MM.1S (cell line): ENCODE measurements at places on chromosomes 3 and 15.

DNA sequence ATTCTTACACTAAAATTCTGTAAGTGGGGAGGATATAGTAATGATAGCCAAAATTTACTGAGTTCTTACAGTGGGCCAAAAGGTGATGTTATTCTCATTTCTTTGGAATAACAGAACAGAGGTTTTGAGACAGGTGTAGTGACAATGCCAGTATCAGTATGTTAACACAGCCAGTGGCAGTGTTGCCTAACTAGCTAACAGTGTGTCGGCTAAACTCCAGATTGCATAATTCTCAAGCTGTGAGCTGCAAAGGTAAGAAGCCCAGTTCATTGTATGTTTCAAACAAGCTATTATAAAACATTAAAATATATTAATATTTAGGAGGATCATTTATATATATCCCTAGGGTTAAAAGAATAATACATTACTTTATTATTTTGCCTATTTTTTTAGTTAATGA, 920 bp downstream of the SLC15A2 start:
- DNase-seq = no peak

DNA sequence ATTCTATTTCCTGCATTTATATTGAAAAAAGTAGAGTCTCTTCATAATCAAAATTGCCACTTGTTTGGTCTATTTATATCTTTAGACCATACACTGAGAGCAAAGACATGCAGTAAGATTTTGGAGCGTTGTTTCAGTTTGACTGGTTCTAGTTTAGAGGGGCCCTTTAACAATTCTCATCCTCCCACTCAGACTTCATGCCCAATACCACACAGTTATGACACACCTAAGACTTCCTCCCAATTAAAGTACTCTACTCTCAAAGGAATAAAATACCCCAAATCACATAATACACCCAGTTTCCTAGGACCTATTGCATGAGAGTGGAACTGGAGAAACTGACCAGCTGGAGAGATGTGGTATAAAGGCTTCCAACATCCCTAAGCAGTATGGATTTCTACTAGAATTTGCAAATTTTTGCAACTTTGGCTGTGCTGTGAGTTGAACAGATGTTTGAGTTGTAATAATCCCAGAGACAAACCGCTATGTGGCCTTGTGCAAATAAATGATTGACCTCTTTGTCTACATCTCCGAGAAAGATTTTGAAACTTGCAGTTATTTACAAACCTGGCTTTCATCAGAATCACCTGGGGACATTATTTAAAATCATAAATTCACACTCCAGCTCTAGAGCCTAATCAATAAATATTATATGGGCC, 170.0 kb upstream of the ROBO2 start:
- DNase-seq = no peak

GRCh38 chr15:42154212-42154941, 2.1 kb downstream of the PLA2G4F start:
- DNase-seq = no peak

GRCh38 chr3:79517766-79518413, 249.9 kb downstream of the ROBO1 start:
- no peak for DNase-seq

- no peak for DNase-seq
Observed at GRCh38 chr3:71956716-71957115, 171.8 kb upstream of the PROK2 start.

DNA sequence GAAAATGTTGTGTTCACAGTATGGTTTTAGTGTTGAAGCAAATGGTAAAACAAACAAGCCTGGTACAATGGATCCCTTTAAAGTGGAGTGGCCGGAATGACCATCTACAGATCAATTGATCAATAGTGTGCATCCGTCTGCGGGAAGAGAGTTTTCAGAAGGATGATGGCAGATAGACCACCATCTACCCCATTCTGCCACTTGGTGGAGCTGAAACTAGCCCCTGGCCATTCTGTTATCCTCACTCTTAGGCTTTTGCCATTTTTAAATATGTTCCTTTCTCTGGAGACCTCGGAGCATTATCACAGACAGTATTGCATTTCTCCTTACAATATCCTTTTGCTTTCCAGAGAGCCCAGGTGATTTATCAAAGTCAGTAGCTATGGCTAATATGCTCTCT, 258.9 kb upstream of the CFAP20DC start:
- no peak for DNase-seq

- DNase-seq = no peak
Observed at GRCh38 chr15:29774900-29775299, 47.4 kb downstream of the TJP1 start.

DNA sequence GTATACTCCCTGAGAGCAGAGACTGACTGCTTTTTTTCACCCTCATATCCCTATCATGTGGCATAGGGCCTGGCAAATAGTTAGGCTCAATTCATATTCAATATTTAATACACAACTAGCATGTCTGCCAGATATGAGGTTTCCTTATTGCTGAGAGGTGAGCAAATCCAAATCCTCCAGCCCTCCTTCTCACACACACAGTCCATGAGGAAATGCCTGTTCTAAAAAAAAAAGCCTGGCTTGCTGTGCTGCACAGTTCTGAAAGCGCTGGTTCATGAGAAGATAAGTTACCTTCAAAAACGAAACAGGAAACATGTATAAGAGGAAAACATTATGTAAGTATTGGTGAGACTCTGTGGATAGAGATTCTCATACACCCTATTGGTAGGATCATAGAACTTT, 15.5 kb upstream of the ACAP2 start:
- peak; percentile 89 for DNase-seq

- DNase-seq = no peak
Observed at GRCh38 chr3:142064454-142064853, 84.9 kb downstream of the TFDP2 start.

- peak; percentile 56 for DNase-seq
Observed at GRCh38 chr3:112814266-112814665, 32.4 kb downstream of the CD200R1L start.

DNA sequence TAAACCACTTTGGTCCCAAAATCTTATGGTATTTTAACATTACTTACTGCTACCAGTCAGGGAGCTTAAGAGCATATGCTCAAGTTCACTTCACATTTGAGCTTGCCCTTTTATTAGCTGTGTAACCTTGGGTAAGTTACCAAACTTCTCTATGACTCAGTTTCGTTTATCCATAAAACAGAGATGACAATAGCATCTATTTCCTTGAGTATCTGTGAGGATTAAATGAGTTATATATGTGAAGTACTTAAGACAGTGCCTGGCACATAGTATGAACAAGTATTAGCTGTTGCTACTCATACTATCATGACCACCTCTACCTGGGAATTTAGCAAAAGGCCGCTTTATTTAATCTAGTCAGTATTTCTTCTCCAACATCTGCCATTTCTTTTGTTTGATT, 5.9 kb downstream of the ATOSA start:
- DNase-seq = no peak

DNA sequence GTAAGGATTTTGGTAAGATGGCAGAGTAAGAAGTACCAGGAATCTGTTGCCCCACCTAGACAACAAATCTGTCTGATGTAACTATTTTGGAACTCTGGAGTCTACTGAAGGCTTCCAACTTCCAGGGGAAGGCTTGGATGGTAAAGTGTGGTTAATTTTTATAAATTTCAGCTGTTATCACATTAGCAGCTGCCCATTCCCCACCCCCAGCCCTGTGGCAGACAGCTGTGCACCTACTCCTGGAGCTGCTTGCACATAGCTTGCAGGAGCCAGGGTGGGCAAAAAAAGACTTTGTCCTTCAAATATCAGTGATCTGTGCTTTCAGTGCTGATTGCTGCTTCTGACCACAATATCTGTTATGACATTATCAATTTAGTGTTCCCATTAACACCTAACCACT, 47.4 kb downstream of the FRMD5 start:
- no peak for DNase-seq

GRCh38 chr3:141333836-141334626, 34.3 kb upstream of the ZBTB38 start:
- no peak for DNase-seq

GRCh38 chr3:11558002-11558401, 85.7 kb downstream of the VGLL4 start:
- DNase-seq = no peak

DNA sequence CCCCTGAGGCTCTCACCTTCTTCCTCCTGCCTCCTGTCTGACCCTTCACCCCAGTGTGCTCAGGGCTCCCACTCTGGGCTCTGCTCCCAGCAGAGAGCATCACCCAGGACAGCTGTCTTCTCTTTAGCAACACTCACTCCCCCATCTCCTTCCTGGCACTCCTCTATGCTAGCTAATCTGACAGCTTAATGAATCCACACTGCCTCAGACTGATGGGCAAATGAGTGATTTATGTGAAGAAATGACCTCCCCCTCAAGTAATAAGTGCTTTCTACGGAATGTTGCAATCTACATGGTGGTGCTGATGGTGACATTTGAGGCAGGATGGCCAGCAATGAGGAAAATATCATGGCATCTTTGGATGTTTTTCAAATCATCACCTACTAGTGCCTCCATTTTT, 83.6 kb downstream of the LSM3 start:
- no peak for DNase-seq

DNA sequence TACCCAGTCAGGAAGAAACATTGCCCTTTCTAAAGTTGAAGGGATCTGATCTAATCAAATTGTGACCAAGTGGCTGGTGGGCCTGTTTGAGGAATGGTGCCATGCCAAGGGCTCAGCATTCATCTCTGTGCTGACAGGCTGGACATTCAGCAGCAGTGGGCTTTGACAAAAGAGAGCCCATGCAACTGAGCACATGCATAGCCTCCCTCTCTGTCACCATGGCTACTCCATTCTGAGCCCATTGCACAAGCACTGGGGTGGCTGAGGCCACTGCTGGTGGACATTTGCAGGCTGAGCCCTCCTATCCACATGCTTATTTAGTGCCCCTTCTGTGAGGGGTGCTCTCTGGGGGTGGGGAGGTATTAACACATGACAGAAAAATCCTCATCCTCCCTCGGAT, 28.6 kb upstream of the TNFSF10 start:
- DNase-seq = no peak

GRCh38 chr15:49887659-49888322, 231.2 kb downstream of the ATP8B4 start:
- no peak for DNase-seq

GRCh38 chr3:178289544-178290160, 246.6 kb upstream of the KCNMB2 start:
- DNase-seq = no peak

- DNase-seq = no peak
Observed at GRCh38 chr15:91679447-91679846, 174.1 kb upstream of the SLCO3A1 start.

- no peak for DNase-seq
Observed at GRCh38 chr15:75230016-75230343, 28.2 kb upstream of the GOLGA6C start.
